ENCODE measurements at places on chromosomes 6 and 20.
A peak's percentile ranks its signal among the peaks of the same experiment; 100 is the strongest.

GRCh38 chr6:85251300-85251699 is 198.6 kb upstream of the NT5E start:
- no peak for DNase-seq

DNA sequence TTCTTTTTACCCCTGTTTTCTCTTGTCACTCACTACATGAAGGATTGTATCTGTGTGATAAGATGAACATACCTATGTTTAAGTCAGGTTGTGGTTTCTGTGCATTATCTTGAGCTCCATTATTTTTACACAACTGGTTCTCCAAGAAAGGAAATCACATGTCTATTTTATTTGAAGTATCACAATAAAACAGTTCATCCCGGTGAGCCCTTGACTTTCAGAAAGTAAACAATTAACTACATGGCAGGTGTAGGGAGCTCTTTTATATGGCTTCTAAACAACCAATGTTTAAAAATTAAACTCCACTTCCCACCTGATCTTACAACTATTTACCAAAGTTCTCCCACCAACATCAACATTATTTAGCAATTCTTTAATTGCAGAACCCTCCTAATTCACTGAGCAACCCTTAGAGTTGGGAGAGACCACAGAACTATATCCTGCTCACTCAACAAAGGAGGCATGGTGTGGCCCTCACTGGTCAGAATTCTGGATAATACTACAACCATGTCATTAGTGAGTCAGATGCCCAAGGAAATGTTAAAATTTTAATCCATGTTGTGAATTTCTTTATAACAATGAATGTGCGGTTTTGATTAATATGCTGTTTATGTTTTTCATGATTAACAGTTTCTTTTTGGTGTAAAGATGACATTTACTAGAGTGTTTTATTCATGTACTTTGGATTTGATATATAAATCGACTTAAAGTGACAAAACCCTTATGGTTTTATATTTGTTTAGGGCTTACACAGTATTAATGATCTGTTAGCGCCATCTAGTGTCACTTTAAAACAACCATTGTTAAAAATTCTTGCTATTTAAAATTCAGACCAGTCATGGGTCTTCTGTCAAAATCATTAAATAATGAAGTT is 50.0 kb upstream of the SCGN start:
- DNase-seq = no peak

- no peak for DNase-seq
Observed at GRCh38 chr20:50450881-50451752, 59.1 kb upstream of the PTPN1 start.

DNA sequence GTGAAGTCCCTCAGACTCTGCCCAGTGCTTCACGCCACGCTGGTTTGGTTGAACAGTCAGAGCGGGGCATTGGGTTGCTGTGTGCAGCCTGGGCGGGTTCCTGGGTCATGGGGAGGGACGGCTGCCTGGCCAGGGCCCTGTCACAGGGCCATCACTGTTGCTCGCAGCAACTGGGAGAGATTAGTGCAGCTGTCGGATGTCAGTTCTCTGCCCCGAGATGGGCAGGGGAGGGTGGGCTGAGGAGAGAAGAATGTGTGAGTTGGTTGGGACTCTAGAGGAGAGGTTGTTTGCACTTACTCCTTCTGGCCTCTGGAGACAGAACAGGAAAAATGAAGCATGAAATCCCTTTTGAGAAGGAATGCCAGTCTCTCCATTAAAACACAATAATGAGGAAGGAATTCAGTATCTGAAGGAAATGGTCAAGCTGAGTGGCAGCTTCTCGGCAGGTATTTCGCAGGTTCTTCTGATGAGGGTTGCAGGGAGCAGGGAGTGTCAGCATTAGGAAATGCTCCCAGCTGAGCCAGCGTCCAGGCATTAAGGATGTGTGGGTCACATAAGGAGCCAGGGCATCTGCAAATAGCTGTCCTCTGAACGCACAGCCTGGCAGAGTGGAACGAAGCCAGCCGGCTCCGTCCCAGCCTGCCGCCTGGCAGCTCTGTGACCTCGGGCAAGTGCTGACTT is 95.9 kb downstream of the SSR1 start:
- peak; percentile 77 for DNase-seq

- DNase-seq = peak; percentile 50
Observed at GRCh38 chr6:135811644-135812526, 39.6 kb upstream of the PDE7B start.

DNA sequence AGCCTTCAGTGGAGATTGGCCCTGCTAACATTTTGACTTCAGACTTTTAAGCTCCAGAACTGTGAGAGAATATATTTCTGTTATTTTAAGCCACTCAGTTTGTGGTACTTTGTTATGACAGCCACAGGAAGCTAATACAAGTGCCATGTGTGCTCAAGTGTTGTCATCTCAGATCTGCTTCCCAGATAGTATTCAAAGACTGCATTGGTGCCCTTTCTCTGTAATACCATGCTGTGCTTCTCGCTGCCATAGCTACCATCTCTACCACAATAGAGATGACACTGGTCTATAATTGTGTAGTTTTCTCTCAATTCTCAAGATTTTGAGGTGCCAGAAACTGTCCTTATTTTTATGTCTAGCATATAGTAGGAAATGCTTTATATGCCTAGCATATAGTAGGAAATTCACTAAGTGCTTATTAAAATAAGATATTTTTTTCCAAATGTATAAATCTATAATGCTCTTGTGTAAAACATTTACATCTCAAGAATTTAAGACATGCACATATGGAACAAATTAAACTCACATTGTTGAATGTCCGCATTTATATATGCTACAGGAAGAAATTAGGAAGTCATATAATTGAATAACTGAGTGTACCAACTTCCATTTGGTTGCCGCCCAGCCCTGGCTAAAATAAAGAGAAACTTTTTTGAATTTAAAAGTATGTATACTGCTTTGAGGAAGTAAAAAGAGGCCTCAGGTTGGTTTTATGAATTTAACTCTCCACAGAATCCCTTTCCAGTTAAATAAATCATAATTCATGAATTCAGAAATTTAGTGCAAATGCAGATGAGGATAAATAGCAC is 77.6 kb downstream of the TPBG start:
- DNase-seq = no peak

DNA sequence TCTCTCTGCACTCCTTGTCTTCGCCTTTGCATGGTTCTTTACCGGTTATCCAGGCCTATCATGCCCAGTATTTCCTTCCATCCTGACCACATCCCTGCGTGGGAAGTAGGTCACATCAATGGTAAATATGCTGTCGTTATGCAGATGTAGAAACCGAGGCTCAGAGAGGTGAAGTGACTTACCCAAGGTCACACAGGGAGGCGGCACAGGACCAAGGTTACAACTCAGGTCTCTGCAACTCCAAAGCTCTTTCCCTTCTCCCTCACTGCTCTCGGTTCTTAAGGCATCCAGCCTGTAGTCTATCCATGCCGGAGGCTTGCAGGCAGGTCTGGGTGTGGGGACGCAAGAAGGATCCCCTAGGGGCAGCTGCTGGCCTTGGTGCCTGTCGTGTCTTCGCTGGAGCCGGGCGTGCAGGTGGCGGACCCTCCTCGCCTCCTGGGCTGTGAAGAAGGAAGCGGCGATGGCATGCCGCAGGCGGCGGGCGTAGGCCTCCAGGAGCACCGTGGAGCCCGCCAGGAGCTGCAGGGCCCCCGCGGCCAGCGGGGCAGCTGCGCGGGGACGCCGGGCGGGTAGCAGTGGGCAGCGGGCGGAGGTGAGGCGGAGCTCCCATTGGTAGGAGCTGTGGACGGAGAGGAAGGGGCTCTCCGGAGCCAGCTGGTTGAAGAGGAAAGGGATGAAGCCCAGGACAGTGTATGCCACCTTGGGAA is 9.1 kb downstream of the OCSTAMP start:
- no peak for DNase-seq

DNA sequence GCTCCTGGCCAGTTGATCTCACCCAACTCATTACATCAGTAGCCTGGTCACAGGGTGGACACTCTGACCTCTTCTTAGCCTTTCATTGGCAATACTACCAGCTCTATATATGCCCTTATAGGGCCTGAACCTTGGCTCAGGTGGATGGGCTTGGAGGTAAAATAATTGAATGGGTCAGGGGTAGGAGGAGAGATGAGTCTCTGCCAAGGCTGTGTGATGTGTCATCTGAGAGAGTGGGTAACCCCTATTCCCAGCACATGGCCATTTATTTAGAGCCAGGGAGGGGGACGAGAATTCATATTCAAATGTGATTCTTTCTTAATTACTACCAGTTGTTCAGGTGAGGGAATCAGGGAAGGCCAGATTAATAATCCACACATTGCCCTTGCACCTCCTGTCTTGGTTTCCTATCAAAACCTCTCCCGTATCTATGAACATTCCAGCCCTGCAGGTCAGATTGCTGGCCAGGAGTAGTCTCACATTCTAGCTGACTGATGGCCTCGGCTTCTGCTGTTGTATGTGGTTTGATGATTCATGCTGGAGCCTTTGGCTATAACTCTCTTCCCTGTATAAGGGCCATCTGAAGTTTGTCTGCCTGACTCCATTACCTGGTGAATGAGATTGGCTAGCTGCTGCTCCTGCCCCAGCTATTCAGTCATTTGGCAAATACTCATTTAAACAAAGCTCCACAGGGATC is 13.4 kb downstream of the C20orf173 start:
- DNase-seq = no peak

GRCh38 chr6:30761791-30762429 is 17.6 kb upstream of the IER3 start:
- DNase-seq = no peak

GRCh38 chr20:12053353-12053752 is 135.7 kb downstream of the BTBD3 start:
- no peak for DNase-seq

- DNase-seq = no peak
Observed at GRCh38 chr6:116291701-116292396, 12.1 kb upstream of the TSPYL1 start.

GRCh38 chr6:169233181-169233580 is 20.5 kb downstream of the THBS2 start:
- DNase-seq = no peak

DNA sequence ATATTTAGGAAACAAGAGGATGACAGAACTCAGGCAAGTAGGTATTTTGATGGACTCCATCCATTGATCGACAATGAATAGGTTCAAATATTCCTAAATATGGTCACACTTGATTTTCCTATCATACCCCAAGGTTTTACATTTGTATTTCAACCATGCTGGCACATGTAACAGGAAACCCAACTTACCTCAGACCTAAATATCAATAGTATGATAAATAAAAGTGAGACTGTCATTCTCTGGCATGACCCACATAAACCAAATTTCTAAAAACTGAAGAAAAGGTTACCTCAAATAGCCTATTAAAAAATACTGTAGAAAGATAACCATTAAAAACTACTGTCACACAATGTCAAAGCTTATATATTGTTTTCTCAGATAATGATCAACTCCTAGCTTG is 97.3 kb downstream of the PRDM1 start:
- no peak for DNase-seq

GRCh38 chr6:147881432-147881831 is 372.9 kb downstream of the SAMD5 start:
- DNase-seq = no peak

GRCh38 chr6:16950302-16950701 is 151.5 kb upstream of the STMND1 start:
- DNase-seq = no peak

GRCh38 chr20:16459019-16459700 is 114.1 kb downstream of the KIF16B start:
- DNase-seq = no peak

- no peak for DNase-seq
Observed at GRCh38 chr6:10276106-10276505, 138.8 kb downstream of the TFAP2A start.

GRCh38 chr6:27250277-27251111 is 3.0 kb downstream of the PRSS16 start:
- DNase-seq = no peak

- no peak for DNase-seq
Observed at GRCh38 chr6:16624636-16625290, 136.5 kb downstream of the ATXN1 start.

- DNase-seq = no peak
Observed at GRCh38 chr6:142378138-142378875, 76.5 kb downstream of the ADGRG6 start.

Data from left hindlimb (tissue), 1 donor.